ENCODE measurements at places on chromosomes 5 and 9. TPM values are rescaled to one million over a fixed set of nuclear protein-coding genes. Genes with fewer than 3 reads are reported as not detected.

Gene MZB1
- total RNA-seq, result 0.29 TPM

Gene MLLT3
- 13.9 TPM for total RNA-seq

Gene LCN15
- not detected for total RNA-seq

Gene ARSI
- 54.7 TPM for total RNA-seq

Gene MEIKIN
- total RNA-seq, result not detected

Gene GLDC
- 1.6 TPM for total RNA-seq

Gene FOXD4L6
- total RNA-seq, result under 0.01 TPM

Gene CSF1R
- total RNA-seq, result 1.1 TPM

Gene SPAG8
- 0.66 TPM for total RNA-seq

Gene DNM1
- 17.1 TPM for total RNA-seq

Gene CEL
- total RNA-seq, result not detected

Gene PCDHGC4
- total RNA-seq, result 5.0 TPM

Gene PDE6A
- total RNA-seq, result not detected

Gene GHR
- total RNA-seq, result 0.86 TPM

Gene PCDHGB3
- total RNA-seq, result 2.6 TPM

Gene ELAVL2
- not detected for total RNA-seq

Gene SLC35A4
- total RNA-seq, result 45.5 TPM

Gene SLC36A3
- not detected for total RNA-seq

Gene TAF11L5
- total RNA-seq, result not detected

Gene SIT1
- total RNA-seq, result not detected

Gene IGFBPL1
- 0.43 TPM for total RNA-seq

Gene IL4
- total RNA-seq, result not detected

Gene ANKRD34B
- not detected for total RNA-seq

Gene OCLN
- 1.3 TPM for total RNA-seq

Gene CCDC69
- 2.4 TPM for total RNA-seq

Gene ZNF484
- total RNA-seq, result 6.1 TPM

Gene FLT4
- under 0.01 TPM for total RNA-seq

Gene HMMR
- total RNA-seq, result 1.3 TPM

Gene TMOD1
- not detected for total RNA-seq

Gene GRIA1
- total RNA-seq, result 0.22 TPM

Gene HRH2
- total RNA-seq, result 0.14 TPM

Gene ANKRD20A1
- not detected for total RNA-seq

Gene SH2D3C
- total RNA-seq, result not detected

Gene MYOT
- not detected for total RNA-seq

Gene SMIM33
- total RNA-seq, result not detected

Gene HSPB3
- 1.0 TPM for total RNA-seq

Gene FSTL4
- total RNA-seq, result 0.14 TPM

Gene TDRD7
- 9.7 TPM for total RNA-seq

Gene C5orf52
- not detected for total RNA-seq

Gene BARHL1
- total RNA-seq, result not detected

Gene RNF20
- total RNA-seq, result 23.5 TPM

Measured in placental pericyte (primary cell).